ENCODE measurements at places on chromosomes 16 and 17.

GRCh38 chr17:63701868-63702720 is 2.2 kb upstream of the LIMD2 start:
- no peak for DNase-seq

GRCh38 chr17:66494023-66494803 is 191.8 kb downstream of the PRKCA start:
- no peak for DNase-seq

DNA sequence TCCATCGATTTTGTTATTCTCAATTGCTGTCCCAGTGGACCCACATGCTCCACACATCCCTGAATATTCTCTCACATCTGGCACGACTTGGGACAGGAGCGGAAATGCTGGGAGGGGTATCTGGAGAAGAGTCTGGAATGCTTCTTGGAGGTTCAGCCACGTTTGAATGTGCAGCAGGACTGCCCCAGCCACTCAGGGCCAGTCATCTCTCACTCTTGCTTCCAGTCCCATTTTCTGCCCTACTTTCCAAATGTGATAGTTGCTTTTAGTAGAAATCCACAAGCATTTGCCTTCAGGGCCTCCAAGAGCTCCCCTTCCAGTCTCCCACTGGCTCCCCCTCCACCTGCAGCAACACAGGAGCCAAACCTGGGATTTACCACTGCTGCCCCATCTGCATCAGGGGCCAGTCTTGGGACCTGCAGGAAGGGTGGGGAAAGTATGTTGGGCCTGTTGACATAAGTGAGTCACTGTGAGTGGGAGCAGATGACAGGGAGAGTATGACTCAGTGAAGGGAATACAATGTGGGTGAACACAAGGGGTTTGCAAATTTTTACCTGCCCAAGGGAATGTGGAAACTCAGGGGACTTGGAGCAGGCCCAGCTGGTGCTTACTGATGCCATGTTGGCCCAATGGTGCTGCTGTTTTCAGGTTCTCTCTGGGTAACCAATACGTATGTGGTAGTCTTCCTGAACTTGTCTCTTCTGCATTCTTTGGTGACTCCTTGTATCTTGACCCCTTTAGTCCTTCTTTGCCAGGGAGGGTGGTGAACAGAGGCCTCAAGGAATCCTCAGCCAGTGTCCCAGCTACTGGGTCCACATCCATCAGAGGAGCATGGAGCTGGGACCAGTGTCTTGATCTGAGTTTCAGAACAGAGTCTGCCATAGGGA is 78.8 kb upstream of the CRHR1 start:
- no peak for DNase-seq

- no peak for DNase-seq
Measured at GRCh38 chr17:8803531-8804420, 4.6 kb upstream of the MFSD6L start.
